ENCODE measurements at places on chromosomes 3 and 15.

GRCh38 chr15:48547286-48547685, 98.2 kb downstream of the FBN1 start:
- no peak for DNase-seq

DNA sequence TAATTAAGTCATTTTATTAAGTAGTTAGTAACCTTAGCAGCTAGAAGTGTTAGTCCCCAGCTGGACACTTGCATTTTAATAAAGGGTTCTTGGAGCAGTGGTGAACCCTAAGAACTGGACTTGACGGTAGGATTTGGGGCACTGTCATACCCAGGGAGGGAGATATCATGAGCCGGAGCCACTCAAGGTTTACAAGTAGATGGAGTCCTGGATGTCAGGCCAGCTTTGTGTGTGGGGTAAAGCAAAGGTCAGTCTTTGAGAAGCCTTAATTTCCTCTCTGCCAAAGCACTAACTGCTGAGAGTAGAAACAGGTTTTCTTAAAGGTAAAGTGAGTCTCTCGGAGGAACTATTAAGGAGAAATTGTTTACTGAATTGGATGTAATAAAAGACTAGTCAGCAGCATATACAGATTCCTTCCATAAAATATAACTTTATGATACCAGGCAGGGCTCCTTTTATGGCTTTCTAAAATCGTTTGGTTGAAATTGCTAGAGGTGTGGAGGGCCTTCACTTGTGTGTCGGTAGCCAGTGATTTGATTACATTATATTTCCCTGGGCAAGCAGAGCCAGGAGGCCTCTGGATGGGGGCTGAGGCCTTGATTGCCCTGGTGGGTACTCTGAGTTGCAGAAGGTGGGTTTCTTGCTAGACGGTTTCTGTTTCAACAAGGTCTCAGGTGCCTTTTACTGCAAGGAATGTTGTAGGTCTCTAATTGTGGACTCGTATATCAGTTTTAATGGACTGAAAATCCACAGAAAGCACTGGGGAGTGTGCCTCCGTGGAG, 23.1 kb downstream of the SQOR start:
- DNase-seq = no peak

DNA sequence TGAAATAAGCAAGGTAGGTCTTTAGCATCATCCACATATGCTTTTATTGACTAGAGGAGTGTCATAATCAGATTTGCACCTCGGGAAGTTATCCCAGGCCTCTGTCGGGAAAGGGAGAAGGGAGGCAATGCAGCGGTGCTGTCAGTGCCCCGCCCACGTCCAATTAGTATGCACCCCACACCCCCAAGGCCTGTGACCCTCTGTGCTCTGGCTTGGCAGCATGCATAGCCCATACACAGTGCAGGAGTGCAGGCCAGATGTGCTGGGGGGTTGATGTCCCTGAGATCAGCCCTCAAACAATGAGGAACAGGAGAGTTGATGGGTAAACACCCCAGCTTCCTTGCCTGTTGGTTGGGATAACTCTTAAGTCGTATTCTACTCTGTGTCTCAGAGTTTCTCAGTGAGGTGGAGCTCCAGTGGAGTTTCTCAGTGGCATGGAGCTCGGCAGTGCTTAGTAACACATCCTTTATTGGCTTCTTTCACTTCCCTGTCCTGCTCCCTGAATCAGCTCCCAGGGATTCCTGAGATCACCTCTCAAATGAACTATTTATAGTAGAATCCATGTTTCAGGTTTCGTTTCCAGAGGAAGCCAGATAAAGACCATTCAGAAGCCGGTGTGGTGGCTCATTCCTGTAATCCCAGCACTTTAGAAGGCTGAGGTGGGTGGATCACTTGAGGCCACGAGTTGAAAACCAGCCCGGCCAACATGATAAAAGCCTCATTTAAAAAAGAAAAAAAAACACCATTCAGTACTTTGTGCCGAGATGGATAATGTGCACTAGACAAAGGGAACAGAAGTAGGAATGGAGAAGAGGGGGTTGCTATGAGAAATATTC, 26.7 kb upstream of the NDUFB4 start:
- DNase-seq = no peak

DNA sequence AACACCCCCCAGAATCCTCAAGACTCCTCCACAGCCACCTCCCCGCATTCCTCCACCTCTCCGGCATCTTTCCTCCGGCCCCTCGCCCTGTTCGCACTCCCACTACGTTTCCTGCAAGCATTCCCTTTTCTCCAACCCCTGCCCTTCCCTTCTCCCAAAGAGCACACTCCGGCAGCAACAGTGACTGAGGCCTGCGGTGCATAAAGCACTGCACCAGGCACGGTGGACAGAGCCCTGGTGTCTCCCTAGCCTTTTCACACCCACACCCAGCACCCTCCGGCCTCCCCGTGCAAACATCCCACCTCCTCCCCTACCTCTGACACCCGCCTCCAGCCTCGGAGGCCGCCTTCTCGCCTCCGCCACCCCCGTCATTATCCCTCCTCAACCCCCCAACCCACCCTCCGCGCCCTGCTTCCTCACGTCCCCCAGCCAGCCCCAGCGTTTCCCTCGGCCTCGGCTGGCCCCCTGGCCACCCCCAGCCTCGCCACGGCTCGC, 577 bp downstream of the ZNF148 start:
- peak; percentile 13 for DNase-seq

DNA sequence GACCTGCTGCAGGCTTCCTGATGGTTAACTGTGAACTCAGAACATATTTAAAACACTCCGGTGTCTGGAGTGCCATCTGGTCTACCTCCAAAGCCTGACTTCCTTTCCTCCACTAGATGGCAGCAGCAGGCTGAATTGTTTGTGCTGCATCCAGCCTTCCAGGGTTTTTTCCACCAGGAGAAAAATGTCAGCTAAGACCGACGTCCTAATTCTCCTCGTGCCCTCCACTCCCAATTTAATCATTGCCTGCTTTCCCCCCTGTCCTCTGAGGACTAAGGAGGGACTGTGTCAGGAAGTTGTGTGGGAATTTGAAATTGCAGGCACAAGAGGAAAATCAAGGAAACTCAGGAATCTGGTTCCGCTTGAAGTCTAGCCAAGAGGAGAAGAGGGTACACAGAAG, 165.2 kb upstream of the UMPS start:
- no peak for DNase-seq

GRCh38 chr15:44694416-44694815, 16.7 kb downstream of the PATL2 start:
- no peak for DNase-seq

DNA sequence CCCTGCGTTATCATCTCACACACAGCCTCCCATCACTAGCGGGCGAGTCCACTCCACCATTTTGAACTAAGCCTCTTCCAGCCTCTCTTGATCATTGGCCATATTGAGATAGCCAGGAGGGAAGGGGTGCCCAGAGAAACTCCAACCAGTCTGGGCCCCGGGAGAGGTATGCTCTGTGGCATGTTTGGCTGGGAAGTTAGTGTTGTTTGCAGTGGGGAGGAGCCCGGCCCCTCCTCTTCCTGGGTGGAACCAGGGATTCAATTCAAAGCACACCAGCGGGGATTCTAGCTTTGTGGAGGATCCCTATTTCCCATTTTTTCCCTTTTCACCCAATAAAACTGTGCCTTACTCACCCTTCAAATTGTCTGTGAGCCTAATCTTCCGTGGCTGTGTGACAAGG, 71.8 kb downstream of the GBE1 start:
- DNase-seq = no peak

- DNase-seq = no peak
Measured at GRCh38 chr3:124336067-124336656, 344.2 kb upstream of the ROPN1 start.

GRCh38 chr15:22888120-22888859, 49.8 kb downstream of the NIPA2 start:
- no peak for DNase-seq

DNA sequence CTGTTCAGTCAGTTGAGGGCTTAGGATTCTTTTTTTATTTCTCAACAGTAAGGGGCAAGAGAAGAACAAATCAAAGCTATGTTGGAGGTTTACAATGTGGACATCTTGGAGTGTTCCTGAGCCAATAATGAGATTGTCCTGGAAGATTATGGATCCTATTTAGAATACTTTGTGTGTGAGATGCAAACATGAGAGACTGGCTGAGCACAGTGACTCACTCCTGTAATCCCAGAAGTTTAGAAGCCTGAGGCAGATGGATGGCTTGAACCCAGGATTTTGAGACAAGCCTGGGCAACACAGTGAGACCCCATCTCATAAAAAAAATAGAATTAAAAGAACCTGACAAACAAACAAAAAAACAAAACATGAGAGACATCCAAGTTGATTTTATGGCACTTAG, 351.6 kb downstream of the GAP43 start:
- no peak for DNase-seq

DNA sequence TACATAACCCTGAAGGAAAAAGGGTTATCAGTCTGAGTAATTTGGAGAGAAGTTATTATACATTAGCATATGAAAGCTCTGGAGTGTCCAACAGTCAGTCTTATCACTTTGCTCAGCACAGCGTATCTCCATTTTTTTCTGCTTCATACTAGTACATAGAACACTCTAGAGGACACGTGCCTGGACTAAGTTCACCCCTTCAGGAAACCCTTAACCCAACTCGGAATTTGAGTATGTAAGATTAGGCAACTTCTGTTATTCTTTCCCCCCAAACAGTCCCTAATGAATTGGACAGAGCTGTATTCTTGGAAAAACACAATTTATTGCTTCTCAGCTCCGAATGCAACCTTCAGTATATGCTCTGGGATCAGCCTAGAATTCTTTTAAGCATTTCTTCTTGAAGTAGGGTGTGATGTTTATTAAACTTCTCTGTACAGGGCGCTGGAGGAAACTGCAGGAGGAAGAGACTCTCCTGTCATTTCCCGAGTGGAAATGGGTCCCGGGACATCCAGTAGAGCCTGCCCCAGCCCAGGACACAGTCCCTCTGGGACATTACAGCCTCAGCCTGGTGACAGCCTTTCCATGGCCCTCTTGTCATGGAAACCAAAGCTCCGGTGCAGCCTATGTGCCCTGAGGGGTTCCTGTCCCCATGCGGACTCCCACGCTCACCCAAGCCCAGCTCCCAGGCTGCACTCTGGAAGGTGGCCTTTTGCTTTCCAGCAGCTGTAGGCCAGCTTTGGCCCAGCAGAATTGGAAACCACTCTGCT, 37.3 kb upstream of the CMTM8 start:
- DNase-seq = no peak

- DNase-seq = no peak
Measured at GRCh38 chr15:100831467-100831866, 48.2 kb upstream of the ALDH1A3 start.

GRCh38 chr3:151346292-151346691, 16.9 kb upstream of the P2RY13 start:
- DNase-seq = no peak

DNA sequence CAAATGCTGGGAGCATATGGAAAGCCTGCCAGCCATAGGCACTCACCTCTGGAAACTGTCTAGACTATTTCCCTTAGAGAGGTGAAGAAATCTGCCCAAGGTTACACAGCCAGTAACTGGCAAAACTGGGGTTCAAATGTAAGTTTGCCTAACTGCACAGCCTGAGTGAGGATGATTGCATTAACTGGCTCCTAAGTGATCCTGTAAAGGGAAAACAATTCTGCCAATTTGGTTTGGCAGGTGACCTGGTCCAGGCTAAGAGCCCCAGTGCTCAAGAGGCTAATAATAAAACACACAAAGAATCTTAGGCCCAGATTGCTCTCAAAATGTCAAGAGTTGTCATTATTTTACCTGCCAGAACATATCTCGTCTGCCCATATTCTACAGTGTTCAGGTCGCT, 43.9 kb upstream of the SPRED1 start:
- DNase-seq = no peak

Measured in stimulated activated CD8-positive, alpha-beta memory T cell treated with anti-CD3 and anti-CD28 coated beads, Interleukin-4, amount 100 ng/mL, for 1 hour (primary cell).